Activated CD4-positive, alpha-beta T cell treated with anti-CD3 and anti-CD28 coated beads, Interleukin-2, amount 10 ng/mL, durations not matched to agents 7 days and 5 days (primary cell): ENCODE measurements at places on chromosomes 3 and 15. TPM values are rescaled to one million over a fixed set of nuclear protein-coding genes. Genes with fewer than 3 reads are reported as not detected.

RPUSD3 gene
- total RNA-seq: 49.8 TPM

SERINC4 gene
- total RNA-seq: 0.37 TPM

SEMA5B gene
- total RNA-seq: not detected

SPINK8 gene
- not detected for total RNA-seq

SLC22A14 gene
- total RNA-seq: not detected

OGG1 gene
- 42.3 TPM for total RNA-seq

TJP1 gene
- not detected for total RNA-seq

CD80 gene
- total RNA-seq: 7.4 TPM

PIF1 gene
- 56.8 TPM for total RNA-seq

MBNL1 gene
- total RNA-seq: 559 TPM

STAB1 gene
- total RNA-seq: 0.15 TPM

VWA5B2 gene
- not detected for total RNA-seq

CPNE9 gene
- not detected for total RNA-seq

MOBP gene
- not detected for total RNA-seq

CCDC39 gene
- not detected for total RNA-seq

ZIC4 gene
- total RNA-seq: not detected

AGBL1 gene
- not detected for total RNA-seq

REC114 gene
- not detected for total RNA-seq
